ENCODE measurements at places on chromosomes 6 and 20. TPM values are rescaled to one million over a fixed set of nuclear protein-coding genes. Genes with fewer than 3 reads are reported as not detected.

DNA sequence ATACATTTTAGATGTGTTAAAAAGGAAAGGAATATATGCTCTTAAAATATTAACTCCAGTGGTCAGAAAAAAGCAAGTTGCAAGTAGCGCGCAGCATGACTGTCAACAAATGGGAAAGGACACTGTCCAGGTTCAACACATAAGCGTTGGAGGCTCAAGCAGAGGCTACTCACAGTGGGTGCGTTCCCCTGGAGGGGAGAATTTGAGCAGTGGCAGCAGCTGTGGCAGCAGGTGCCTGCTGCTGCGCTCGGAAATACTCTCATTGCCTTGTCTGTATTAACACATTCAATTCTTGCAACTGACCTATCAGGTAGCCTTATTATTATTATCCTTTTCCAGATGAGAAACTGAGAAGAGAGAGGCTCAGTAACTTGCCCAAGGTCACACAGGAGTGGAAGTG lies 21.9 kb upstream of the CCN6 start:
- no peak for DNase-seq

DNA sequence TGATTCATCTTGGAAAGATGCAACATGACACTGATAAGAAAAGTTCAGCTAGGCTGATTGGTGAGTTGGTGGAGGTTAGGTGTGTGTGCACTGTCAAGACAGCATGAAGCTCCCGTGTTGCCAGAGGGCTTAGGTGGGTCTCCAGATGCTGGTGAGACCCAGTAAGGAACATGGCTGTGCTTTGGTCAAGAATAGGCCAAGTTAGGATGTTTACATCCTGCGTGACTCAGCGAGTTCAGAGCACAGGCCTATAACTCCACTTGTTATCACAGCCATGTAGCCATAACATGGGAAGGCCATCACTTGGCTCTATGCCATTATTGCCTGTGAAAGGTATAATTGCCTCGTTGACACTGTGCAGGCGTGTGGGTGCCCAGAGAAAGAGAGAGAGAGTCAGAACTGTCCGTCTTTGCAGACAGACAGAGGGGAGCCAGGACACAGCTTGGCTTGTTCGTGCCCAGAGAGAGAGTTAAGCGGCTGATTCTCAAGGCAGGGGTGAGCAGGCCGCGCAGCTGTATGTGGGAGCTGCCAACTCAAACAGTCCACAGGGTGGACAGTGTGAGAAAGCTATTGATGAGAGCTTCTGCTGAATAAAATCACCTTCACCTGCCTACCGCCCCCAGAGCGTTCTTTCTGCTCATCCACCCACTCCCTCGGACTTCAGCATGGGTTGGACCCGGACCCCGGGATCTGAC lies 43.5 kb downstream of the OR2B6 start:
- no peak for DNase-seq

SCRT2 gene
- total RNA-seq: not detected

GRCh38 chr6:139474145-139475108 lies 100.0 kb upstream of the CITED2 start:
- no peak for DNase-seq

- DNase-seq: peak; percentile 56
Observed at GRCh38 chr20:59938696-59939051, 1.4 kb downstream of the PPP1R3D start.

GRCh38 chr6:98838032-98838431 lies 3.7 kb downstream of the POU3F2 start:
- no peak for DNase-seq

GRCh38 chr6:48111575-48111974 lies 578 bp upstream of the PTCHD4 start:
- DNase-seq: no peak

GRCh38 chr6:43644940-43645612 lies at the start of gene RSPH9:
TSS of gene RSPH9 (plus strand) at chr6:43645036. CDS start at chr6:43645099, 63 bp downstream.
- peak; percentile 86 for DNase-seq

- no peak for DNase-seq
Observed at GRCh38 chr6:156691018-156691417, 86.2 kb upstream of the ARID1B start.

DNA sequence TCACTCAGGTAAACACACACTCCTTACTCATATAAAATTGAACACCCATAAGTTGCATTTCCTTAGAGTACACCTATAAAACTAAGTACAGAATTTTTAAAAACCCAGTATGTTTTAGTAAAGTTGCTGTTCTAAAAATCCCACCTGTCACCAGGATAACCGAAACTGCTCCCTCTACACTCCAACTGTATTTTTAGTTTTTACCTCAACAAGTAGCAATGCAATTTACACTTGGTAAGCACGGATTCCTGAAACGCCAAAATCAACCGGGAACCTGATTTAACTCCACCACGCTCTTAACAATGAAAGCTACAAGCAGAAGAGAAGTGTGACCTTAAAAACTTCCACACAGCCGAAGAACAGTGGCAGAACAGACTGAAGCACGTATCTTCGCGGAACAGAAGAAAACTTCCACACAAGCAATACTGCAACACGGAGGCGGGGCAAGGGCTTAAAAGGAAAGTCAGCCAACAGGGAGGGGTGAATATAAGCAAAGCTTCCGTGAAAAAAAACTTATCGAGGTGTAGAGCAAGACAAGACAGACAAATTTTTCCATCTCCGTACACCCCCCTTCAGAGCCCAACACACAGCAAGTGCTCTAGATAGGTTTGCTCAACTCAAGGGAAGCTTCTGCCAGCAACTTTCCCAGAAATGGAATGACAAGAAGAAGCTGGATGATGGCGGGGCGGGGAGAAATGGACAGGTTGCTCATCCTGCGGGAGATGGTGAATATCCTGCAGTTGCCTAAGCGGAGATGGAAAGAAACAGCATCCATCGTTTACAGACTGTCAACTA lies 1.4 kb downstream of the STAU1 start:
- DNase-seq: peak; percentile 66

CCN5 gene
- 15.8 TPM for total RNA-seq

DNA sequence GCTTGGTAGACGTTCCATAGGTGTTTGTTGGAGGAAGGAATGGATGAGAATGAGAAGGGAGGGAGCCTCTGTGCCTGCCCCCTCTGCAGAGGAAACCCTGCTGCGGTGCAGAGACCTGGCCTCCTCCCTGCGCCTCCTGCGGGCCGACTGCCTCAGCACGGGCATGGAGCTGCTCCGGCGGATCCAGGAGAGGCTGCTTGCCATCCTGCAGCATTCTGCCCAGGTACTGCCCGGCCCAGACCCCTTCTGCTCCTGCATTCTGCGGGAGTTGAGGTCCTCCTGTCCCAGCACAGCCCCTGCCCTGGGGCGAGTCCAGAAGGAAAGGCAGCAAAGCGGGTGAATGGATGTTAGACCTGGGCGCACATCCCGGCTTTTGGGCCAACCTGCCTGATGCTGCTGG lies 6.1 kb downstream of the DNPH1 start:
- DNase-seq: no peak

PPP1R14C gene
- 131 TPM for total RNA-seq

DNA sequence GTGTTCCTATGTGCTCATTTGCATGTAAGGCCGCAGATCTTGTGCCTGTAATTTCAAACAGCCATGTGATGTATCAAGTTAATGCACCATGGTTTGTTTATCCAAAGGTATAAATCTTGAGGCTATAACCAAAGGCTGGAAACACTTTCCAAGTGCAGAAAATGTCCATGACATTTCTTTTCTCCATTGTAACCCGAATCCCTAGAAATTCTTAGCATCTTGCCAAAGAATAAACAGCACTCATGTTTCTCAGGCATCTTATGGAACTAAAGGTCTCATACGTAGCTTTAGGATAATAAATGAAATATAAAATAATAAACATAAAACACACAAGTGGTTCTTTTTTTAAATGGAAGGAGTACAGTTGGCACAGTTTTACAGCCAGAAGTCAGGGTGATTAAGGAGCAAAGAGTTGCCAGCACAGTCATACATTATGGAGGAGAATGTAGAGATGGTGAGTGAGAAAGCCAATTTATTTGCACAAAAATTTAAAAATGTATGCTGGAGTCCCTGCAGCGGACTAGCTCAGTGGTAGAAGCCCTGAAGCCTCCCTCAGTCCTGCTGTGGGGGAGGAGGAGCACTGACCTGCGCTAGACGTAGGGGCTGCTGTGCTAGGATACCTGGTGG lies 18.0 kb downstream of the CDH26 start:
- no peak for DNase-seq

DNA sequence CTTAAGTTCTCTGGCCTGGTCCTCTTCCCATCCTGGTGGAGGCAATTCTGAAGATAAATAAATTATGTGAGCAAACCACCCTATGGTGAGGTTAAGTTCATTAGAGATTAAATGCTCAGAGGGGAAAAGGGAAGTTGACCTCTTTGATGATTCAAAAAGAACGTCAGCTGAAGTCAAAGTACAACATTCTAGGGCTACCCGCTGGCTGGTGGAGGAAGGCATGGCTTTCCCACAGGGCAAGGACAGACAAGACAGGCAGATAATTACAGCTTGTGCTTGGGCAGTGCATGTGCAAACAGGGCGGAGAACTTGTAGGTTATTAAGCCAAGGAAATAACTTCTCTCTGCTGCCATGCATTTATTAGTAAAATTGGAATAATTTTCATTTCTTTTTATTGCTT lies 91.0 kb upstream of the SLC24A3 start:
- DNase-seq: no peak

GRCh38 chr20:17627101-17627955 lies 54.7 kb downstream of the RRBP1 start:
- peak; percentile 40 for DNase-seq

NT5E gene
- 4.2 TPM for total RNA-seq

- no peak for DNase-seq
Observed at GRCh38 chr6:37632989-37633550, 64.6 kb downstream of the MDGA1 start.

DNA sequence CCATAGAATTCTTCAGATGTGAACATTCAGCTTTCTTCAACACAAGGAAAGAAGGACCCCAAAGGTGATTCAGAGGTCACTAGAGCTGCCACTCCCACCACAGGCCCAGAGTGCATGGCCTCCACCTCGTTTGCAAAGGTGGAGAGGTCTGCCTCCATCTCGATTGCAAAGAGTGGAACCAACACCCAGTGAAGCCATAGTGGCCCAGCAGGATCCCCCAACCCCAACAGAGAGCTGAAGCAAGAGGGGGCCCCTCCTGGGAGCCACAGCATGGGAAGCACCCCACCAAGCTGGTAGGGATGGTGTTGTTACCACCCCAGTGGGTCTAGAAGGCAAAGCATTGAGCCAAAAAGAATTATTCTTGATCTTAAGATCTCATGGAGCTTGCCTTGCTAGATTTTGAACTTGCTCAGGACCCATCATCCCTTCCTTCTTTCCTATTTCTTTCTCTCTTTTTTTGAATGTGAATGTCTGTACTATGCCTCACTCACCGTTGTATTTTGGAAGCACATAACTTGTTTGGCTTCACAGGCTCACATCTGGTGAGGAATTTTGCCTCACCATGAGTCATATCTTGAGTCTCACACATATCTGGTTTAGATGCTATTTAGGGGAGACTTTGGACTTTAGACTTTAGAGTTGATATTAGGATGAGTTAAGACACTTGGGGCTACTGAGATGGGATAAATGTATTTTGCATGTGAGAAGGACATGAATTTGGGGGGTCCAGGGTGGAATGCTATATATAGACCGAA lies 119.2 kb downstream of the ANKRD60 start:
- no peak for DNase-seq

- no peak for DNase-seq
Observed at GRCh38 chr20:12327205-12327604, 409.5 kb downstream of the BTBD3 start.

DNA sequence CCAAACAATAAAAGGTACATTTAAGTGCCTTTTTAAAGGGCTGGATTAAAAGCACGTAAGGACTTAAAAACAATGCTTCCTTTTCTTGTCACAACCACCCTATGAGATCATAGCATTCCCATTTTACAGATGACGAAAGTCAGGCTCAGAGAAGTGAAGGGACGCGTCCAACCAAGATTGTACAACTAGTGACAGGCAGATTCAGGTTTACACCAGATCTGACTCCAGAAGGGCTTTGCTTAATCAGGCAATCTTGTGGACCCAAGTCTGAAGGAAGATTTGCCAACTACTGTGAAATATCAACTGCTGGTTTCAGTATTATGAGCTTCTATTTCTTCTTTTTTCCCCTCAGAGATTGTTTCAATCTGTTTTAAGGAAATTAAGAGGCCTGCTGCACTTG lies 877 bp downstream of the ENPP4 start:
- no peak for DNase-seq

Data from Right ventricle myocardium superior (tissue), 1 donor.